Activated T-cell treated with anti-CD3 and anti-CD28 coated beads, Interleukin-2, amount 50 U/mL, for 72 hours (primary cell): ENCODE measurements at places on chromosomes 7 and 10.

GRCh38 chr10:45374350-45375052, 485 bp downstream of the ALOX5 start:
- DNase-seq, result peak; percentile 7

DNA sequence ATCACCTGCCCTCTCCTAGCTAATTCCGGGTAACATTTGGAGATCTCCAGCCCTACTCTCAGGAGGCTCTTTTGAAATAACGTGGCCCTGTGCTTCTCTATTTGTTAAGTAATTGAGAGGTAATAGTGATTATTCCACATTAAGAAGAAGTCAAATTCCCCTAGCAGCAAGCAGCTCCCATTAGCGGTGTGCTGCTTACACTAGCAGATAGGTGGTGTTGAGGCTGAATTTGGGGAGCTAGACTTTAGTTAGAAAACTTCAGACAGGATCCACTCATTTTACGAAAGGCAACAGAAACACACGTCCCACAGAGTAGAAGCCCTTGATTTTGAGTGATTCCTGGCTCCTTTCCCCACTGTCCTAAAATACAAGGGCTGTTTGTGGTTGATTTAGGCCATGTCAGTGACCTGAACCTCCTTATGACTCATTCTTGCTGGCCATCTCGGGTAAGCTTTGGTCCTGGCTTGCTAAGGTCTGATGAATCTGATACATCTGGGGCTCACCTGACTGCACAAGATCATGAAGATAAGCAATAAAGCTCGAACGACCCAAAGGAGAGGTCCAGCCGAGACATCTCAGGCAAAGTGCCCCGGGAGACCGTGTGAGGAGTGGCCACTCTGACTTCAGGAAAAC, 77.2 kb downstream of the FAM204A start:
- DNase-seq, result no peak

DNA sequence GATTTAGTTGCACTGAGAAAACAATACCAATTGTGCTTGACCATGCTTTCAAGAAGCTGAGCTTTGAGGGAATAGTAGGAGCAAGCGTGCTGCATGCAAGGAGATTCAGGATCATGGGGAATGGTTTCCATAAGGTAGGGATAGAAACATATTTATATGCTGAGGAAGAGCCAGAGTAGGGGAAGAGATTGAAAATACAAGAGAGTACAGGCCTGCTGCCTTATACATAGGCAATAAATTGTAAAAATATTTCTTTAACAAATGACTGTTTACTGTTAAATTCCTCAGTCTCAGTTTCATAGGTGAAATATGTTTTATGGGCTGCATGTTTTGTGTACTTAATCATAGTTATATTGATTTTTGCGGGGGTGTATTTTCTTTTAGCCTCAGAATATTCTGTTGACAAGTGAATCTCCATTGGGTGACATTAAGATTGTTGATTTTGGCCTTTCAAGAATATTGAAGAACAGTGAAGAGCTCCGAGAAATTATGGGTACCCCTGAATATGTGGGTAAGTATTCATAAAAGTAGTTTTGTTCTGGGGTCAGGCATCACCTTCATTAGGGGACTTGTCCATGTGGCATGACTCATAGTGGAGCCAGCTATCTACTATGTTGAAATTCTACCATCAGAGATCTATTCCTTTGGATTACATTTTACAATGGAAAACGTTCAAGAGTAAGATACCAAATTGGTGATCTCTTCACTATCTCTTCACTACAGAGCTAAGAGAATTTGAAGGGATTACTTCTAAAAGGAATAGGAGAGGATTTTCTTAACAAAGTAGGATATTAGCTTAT, 36.5 kb downstream of the STK17A start:
- DNase-seq, result no peak

DNA sequence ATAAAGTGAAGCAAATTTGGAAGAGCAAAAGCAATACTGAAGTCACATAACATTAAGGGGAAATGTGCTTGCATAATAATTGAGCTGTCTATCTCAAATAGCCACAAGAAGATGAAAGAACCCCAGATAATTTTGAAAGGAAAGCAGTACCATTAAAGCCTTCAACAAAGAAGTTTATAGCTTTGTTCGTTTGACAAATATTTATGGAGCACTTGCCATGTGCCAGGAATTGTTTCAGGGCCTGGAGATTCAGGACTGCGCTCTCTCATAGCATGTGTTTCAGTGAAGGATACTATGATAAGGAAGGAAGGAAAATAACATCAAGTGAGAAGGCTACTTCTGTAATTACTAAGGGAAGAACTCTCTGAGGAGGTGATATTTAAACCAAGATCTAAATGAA, 212.3 kb upstream of the CSTF2T start:
- DNase-seq, result no peak

DNA sequence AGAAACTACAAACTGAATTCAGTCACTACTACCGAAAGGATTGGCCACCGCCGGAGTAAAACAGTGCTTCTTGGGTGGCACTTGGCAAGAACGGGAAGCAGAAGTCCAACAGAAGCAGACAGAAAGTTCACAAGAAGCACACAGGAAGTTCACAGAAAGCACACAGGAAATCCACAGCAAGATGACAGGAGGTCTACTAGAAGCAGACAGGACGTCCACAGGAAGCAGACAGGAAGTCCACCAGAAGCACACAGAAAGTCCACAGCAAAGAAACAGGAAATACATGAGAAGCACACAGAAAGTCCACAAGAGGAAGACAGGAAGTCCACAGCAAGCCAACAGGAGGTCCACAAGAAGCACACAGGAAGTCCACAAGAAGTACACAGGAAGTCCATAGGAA, 399.2 kb upstream of the AUTS2 start:
- DNase-seq, result no peak

DNA sequence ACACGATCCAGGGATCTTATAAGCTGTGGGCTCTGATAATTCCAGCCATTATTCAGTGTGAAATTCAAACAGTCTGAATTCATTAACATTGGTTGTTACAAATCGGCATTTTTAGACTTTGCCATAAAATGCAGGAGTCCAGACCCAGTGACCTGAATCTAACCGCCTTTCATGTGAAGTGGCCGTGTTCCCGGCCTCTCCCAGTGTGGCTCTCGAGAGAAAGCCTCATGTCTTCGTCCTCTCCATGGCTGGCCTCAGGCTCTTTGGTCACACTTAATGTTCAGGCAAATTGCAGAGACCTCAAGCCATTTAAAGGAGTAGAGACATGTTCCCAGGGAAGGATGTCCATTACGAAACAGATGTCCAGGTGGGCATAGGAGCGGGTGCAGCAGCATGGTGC, 59.3 kb downstream of the CTBP2 start:
- DNase-seq, result no peak

DNA sequence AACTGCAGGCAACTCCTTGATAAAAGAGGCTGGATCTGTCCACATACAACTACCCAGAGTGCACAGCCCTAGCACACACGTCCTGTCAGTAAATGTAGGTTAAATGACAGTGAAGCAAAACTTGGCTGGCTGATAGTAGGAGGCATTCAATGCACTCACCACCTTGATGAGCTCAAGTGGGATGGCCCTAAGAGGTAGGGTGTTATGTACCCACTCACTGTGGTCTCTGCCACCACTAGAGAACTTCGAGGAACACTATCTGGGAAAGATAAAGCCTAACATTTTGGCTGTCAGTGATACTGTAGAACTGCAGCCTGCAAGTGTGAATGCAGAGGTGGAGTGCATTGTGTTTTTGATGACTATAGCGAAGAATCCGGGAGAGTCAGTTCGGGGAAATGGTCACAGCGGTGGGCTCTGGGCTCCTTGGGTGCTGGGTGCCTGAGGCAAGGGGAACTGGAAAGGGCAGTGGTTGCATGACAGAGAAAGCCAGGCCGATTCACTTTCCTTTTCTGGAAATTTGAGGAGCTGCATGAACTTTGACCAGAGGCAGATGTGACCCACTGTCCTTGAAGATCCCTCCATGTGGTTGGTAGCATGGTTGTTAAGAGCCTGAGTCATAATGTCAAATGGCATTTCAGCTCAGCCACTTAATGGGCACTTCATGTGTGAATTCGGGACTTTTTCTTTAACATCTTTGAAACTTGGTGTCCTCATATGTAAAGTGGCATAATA, 93.1 kb upstream of the ZPBP start:
- no peak for DNase-seq

GRCh38 chr10:8533462-8533861, 479.0 kb downstream of the GATA3 start:
- DNase-seq, result no peak

DNA sequence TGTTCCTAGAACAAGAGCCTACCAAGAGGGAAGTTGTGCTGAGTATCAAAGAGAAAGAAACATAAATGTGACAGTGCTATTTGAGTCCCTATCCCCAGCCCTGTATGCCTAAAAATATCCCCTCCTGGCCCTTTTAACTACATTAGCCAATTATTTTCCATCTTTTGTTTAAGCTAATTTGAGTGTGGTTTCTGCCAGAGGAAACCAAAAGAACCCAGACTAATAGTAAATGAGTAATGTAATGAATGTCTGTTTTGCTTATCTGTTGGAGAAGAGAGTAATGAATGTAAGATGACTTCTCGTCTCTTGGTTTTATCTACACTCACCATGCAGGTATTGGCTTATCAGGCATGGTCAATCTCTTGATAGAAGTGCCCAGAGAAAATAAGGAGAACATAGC, 134.4 kb upstream of the CDK1 start:
- DNase-seq, result no peak

DNA sequence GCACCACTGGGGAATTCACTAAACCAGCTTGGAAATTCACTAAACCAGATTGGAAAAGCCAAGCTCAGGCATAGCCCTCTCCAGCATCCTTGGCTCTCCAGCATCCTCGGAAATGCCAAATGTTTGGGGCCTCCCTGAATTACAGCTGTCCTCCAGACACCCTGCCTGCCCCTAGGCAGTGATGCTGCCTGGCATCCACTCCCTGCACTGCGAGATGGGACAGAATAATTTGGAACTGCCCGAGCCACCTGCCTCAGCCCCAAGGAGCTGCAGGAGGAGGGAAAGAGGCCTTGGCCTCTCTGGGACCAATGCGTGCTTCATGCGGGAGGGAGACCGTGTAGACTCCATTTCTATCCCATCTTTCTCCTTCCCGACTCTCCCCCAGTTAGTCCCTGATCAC, 64.3 kb downstream of the INSIG1 start:
- DNase-seq, result no peak

DNA sequence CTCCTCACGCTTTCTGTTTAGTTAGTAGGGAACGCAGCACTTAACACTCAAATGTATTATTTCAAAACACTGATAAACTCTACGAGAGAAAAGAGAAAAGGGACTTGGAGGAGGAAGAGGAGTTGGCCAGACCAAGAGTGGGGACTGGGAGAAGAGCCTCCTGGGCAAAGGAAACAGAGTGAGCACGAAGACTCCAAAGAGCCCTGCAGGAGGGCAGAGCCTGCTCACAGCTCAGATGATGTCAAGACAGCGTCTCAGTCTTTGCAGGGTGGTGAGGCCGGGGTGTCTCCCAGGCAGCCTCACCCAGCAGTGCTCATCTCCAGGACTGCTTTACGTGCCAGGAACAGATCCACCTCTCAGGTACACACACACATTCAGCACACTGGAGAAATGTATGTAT, 41.2 kb downstream of the CYTH3 start:
- no peak for DNase-seq

- DNase-seq, result no peak
These were observed 32.1 kb upstream of the RHEB start for GRCh38 chr7:151551820-151552219.

DNA sequence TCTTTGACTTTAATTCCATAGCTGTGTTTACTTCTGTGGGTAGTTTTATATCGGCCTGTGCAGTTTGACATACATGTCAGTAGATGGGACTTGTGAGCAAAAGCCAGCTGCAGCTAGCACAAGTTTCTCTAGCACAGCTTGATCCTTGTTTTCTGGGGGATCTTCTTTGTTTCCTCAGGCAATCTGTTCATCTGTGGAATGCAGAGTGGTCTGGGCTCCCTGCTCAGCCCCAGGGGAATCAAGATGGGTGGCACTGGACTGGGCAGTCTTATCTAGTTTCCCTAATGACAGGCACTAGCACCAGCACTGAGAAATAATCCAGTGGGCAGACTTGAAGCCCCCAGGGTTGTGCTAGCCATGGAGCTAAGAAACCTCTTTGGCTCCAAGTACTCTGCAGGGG, 40.8 kb downstream of the CYP2C19 start:
- DNase-seq, result no peak

GRCh38 chr10:86155054-86155921, 211.3 kb downstream of the GRID1 start:
- DNase-seq, result no peak

- DNase-seq, result no peak
These were observed 426.6 kb downstream of the PLXNA4 start for GRCh38 chr7:132149436-132150304.

DNA sequence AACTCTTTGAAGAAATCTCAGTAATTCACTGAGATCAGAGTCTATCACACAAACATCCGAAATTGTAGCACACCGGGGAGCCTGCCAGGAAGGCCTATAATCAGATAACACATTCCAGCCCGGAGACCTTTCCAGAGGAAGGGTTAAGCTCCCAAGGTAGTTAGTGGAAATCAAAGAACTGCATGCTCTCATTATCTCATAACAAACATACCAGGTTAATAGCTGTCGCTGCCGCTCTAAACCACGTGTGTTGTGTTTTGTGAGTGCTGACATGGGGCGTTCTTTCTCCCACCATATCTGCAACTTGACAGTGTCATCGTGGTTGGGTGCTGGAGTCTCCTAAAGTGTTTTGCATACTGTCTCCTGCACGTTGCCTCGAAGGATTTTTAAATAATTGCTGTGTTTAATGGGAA, 120.7 kb upstream of the CARD11 start:
- no peak for DNase-seq
